CD4-positive, alpha-beta T cell treated with Interleukin-15 for 4 hours (primary cell): ENCODE measurements at places on chromosomes 2 and 18.

DNA sequence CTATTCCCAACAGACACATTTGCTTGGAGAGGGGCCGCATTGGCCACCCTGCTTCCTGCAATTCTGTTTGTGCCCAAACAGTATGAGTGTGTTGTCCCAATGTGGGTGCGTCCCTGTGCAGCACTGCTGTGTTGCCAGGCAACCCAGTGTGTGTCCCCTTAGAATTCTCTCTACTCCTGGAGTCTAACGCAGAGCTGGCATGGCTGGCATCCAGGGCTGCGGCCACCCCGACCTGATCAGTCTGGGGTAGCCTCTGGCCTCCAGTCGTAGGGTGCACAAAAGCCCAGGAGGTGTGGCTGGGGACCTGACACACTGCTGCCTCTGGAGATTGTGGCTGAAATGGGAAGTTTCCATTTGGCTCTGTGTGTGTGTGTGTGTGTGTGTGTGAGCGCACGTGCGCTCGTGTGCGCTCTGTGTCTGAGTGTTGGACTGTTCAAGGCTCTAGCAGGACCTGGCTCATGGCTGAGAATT is 48.0 kb downstream of the TEX44 start:
- DNase-seq: no peak

GRCh38 chr2:2016651-2017311 is 272.5 kb upstream of the PXDN start:
- DNase-seq: no peak

- no peak for DNase-seq
These were observed 32.2 kb downstream of the GPR39 start for GRCh38 chr2:132448771-132449170.

- no peak for DNase-seq
These were observed 237.7 kb downstream of the HDAC4 start for GRCh38 chr2:239162976-239163687.

GRCh38 chr18:49006641-49007454 is 56.1 kb upstream of the SMAD7 start:
- no peak for DNase-seq

- no peak for DNase-seq
These were observed 250.9 kb upstream of the SP5 start for GRCh38 chr2:170464268-170464667.

DNA sequence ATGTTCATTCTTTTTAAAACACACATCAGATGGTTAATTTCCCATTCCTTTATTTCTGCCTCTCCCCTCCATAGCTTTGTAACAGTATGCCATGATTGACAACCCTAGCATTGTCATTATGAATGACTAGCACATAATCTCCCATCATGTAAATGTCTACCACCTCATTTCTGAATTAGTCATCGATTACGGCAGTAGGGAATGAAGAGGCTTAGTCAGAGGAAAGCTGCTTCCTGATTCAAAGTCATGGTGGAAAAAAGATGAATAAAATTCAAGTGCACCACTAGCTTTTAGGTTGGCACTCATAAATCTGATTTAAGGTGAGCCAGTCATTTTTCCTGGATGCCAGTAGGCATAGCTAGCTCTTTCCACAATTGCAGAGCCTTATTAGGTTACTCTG is 19.1 kb upstream of the ACMSD start:
- no peak for DNase-seq

- no peak for DNase-seq
These were observed 154.0 kb upstream of the ARL4C start for GRCh38 chr2:234650911-234651310.

DNA sequence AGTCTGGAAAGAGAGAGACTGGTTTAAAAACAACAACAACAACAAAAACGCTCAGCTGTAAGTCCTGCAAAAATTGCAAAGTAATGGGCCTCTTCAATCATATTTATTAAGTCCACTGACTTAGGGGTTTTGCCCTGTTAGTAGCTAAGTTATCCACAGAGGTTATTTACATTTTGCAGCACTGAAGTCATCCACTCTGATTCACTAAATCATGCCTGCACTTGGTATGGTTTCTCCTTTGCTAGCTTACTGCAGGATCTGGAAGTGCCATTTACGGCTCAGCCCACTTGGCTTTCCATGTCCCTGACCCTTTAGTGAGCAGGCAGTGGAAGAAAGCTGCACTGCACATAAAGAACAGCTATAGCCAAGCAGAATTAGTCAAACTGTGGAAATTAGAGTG is 484.4 kb downstream of the NRXN1 start:
- DNase-seq: no peak

DNA sequence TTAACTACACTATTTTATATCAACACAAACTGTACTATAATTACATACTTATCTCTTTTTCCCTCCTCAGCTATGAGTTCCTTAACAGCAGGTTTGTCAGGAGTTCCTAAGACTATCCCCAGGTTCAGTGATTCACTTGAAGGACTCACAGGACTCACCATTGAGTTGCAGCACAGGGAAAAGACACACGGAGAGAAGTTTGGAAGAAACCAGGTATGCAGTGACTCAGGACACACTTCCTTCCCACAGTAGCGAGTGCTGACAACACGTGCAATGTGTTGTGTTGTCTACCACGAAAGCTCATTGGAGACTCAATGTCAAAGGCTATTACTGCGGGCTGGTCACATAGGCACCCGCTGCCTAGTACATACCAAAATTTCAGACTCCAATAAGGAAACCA is 32.0 kb downstream of the MGAT4A start:
- no peak for DNase-seq

DNA sequence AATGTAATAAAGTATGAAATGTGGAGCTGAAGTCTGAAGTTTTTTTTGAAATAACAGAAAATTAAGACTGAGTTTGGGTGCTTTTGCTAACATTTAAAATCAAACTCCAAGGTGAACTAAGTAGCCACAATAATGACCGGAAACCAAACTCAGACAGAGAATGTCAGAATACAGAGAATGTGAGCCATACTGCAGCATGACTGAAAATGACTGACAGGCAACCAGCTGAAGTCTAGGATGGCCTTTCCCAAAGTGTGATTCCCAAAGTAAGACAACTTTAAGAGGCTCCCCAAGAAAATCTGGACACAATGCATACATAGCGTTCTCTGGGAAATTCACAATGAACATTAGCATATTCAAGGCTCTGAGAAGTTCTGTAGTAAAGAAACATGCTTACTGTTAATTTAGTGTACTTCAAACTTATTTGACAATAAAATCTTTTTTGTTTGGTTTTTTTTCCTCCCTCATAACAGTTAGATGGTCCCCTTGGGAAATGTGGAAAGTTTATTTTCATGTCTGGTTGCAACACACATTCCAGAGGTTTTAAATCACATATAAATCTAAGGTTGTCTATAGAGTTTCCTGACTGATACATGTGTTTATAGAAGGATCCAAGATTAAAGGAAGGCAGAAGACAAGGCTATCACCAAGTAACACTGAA is 28.6 kb downstream of the PLA2R1 start:
- DNase-seq: no peak

GRCh38 chr2:111204706-111205105 is 84.0 kb downstream of the BCL2L11 start:
- no peak for DNase-seq

DNA sequence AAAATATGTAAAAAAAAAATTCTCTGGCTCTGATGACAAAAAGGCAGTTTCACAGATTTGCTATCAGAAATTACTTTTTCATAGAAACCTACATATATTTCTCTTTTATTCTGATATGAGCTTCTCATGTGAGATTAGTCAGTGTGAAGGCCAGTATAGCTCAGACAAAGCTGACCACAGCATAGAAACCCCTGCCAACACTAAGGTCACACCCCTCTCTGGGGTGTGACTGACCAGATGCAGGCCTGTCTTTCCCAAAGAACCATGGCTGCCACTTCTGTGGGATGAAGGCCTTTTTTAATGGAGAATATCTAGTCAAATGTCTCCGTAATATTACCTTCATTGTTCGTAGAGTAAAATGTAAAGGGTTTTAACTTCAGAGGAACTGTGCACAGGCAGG is 330.3 kb upstream of the KCNJ3 start:
- no peak for DNase-seq

DNA sequence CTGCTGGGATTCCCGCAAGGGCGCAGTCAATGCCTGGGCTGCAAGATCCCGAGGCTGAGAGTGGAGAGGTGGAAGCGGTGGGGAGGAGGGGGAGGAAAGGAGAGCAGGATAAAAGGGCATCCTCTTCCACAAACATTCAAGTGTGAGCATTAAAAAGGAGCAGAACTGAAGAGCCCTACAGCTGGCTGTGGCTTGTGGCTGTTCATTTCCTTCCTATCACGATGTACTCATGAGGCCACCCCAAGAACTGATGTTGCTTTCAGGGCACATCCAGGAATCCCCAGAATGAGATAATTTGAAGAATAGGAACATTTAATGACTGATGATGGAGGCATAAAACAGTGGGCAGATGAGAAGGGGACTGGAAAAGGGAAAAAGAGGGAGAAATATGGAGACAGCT is 230.8 kb upstream of the SMIM21 start:
- no peak for DNase-seq

DNA sequence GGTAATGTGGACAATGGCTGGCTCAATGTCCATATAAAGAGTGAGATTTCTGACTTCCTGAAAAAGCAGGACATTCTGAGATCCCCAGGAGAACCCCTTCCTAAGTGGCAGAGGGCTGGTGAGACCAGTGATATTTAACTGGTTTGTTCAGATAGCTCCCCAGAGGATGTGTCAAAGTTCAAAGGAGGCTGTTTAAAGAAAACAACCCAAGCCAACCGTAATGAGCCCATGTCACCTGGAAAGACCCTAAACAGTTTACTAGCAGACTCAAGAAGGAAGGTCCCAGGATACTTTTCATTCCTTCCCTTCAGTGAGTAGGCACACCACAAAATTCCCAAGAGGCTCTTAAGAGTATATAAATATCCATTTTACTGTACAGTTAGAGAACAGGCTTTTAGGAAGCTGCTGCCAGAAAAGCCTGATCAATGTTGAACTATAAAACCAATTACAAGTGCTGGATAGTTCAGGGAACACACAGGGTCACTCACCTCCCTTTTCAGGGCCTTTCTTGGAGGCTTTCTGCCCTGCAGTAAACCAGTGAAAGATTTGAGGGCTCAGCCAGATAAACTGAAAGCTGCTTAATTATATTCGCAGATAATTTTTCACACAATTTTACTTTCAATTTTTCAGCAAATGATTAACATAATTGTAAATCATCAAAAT is 293.5 kb downstream of the ASXL3 start:
- no peak for DNase-seq

GRCh38 chr2:204794624-204795023 is 249.3 kb downstream of the PARD3B start:
- DNase-seq: no peak

DNA sequence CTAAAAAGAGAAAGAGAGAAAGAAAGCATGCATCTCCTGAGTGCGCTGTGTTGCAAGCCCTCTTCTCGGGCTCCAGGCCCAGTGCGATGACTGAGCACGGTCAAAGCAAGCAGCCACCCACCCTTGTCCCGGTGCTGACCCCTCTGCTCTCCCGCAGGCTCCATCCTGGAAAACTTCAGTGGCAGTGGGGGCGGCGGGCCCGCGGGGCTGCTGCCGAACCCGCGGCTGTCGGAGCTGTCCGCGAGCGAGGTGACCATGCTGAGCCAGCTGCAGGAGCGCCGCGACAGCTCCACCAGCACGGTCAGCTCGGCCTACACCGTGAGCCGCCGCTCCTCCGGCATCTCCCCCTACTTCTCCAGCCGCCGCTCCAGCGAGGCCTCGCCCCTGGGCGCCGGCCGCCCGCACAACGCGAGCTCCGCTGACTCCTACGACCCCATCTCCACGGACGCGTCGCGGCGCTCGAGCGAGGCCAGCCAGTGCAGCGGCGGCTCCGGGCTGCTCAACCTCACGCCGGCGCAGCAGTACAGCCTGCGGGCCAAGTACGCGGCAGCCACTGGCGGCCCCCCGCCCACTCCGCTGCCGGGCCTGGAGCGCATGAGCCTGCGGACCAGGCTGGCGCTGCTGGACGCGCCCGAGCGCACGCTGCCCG is 252.5 kb downstream of the GLI2 start:
- DNase-seq: no peak

GRCh38 chr18:48540251-48541025 is 1.6 kb downstream of the CTIF start:
- peak; percentile 17 for DNase-seq

GRCh38 chr2:48423376-48423775 is 106.6 kb upstream of the STON1 start:
- peak; percentile 8 for DNase-seq

GRCh38 chr2:131040661-131041401 is 52.4 kb downstream of the FAM168B start:
- no peak for DNase-seq

GRCh38 chr18:21064347-21064746 is 47.3 kb downstream of the ROCK1 start:
- DNase-seq: no peak

DNA sequence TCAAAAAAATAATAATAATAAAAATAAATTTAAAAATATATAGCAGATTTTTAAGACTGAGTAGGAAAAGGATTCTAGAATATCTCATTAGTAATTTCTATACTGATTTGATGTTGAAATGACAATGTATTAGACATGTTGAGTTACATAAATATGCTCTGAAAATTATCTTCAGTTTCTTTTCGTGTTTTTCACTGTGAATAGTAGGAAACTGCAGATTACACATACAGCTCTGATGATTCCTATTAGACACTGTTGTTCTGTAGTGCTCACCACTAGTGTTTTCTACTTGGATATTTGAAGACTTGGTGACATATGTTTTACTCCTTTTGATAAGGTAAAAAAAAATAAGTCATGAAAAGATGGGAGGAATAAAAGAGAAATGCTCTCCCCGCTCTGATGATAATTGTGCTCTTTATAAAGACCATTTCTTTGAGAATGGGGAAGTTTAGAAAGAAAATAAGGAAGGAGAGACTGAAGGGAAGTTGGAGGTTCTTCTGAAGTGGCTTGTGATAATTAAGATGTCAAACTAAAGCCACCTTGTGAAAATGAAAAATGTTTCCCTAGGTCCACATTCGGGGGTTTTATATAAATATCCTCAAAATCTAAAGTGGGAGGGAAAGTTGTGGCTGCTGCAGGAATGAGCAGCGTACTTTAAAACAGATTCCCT is 52.9 kb downstream of the SLC9A2 start:
- no peak for DNase-seq

GRCh38 chr2:67797801-67798540 is 264.8 kb downstream of the C1D start:
- no peak for DNase-seq

DNA sequence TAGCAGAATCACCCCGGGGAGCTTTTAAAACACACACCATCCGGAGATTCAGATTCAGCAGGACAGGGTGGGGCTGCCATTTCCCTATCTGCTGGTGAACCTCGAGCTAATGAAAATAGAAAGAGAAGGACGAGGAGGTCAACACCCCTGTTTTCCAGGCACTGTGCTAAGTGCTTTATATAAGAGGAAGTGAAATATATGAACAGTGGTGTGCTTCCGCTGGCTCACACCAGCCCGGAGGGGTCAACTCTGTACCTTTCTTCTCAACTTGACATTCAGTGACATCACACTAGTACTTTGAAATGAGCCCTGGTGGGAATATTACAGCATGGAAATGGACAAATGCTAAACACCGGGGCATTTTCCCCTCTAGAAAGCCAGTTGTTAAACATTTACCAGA is 108.3 kb upstream of the LTBP1 start:
- DNase-seq: no peak

GRCh38 chr18:8899000-8899399 is 193.6 kb downstream of the MTCL1 start:
- DNase-seq: no peak

GRCh38 chr2:54605836-54606235 is 117.6 kb upstream of the EML6 start:
- DNase-seq: no peak
